GM12878 (cell line): ENCODE measurements at places on chromosomes 7 and 10.
A peak's percentile ranks its signal among the peaks of the same experiment; 100 is the strongest.

- H3K4me3 ChIP-seq = no peak overlapping the region
- no peak for DNase-seq
- H3K27ac ChIP-seq = no peak overlapping the region; the same call in 1 of the 2 replicates
- H3K36me3 ChIP-seq = no peaks in the 10 kb centered on the region; the same call in 1 of the 2 replicates
Observed at GRCh38 chr10:123555616-123556015, 110.5 kb upstream of the GPR26 start.

DNA sequence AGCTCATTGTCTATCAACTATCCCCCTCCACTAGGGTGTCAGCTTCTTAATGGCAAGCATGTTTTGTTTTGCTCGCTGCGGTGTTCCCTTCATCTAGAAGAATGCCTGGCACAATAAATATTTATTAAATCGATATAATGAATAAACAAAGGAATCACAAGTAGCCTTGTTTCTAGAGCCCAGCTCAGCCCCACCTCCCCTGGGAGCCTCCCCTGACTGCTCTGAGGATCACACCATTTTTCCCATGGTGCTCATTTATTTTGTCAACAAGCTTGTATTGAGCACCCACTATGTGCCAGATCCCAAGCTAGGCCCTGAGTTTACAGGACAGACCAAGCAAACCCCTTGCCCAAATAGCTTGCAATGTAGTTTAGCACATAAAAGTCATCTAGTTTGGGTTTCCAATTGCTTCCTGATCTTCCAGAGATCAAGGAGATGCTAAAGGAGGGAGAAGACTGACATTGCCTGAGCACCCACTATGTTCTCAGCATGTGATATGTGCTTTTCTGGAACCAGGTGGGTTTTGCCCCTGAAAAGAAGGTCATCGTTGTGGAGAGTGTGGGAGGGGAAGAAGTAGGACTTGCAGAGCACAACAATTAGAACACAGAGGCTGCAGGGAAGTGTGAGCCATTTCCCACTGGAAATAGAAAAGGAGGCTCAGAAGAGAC, 42.3 kb upstream of the GPAM start:
- no peaks in the 10 kb centered on the region for H3K4me1 ChIP-seq
- H3K4me3 ChIP-seq = no peak overlapping the region
- no peak for DNase-seq

GRCh38 chr10:84156768-84157167, 16.8 kb upstream of the GPR15LG start:
- no peaks in the 10 kb centered on the region; the same call in 1 of the 2 replicates for H3K36me3 ChIP-seq
- no peak for DNase-seq
- no peak overlapping the region for H3K4me3 ChIP-seq
- peaks cover 7% of the 10 kb centered on the region for H3K4me1 ChIP-seq
- no peaks in the 10 kb centered on the region for H3K27me3 ChIP-seq
- H3K27ac ChIP-seq = no peak overlapping the region

DNA sequence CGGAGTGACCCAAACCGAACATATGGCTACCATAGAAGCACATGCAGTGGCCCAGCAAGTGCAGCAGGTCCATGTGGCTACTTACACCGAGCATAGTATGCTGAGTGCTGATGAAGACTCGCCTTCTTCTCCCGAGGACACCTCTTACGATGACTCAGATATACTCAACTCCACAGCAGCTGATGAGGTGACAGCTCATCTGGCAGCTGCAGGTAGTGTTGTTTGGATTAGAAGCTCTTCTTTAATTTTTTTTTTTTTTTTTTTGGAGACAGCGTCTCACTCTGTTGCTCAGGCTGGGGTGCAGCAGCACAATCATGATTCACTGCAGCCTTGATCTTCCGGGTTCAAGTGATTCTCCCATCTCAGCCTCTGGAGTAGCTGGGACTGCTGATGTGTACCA, 45.8 kb downstream of the NRF1 start:
- no peaks in the 10 kb centered on the region for H3K27me3 ChIP-seq
- no peak for DNase-seq
- no peak overlapping the region for H3K27ac ChIP-seq
- peaks cover 12% of the 10 kb centered on the region for H3K4me1 ChIP-seq
- H3K4me3 ChIP-seq = no peak overlapping the region
- H3K36me3 ChIP-seq = peaks cover 14% of the 10 kb centered on the region

GRCh38 chr7:452226-452751, 67.4 kb downstream of the PDGFA start:
- H3K27me3 ChIP-seq = no peaks in the 10 kb centered on the region
- no peak overlapping the region for H3K4me3 ChIP-seq
- no peaks in the 10 kb centered on the region for H3K36me3 ChIP-seq
- no peak for DNase-seq
- no peak overlapping the region for H3K27ac ChIP-seq

DNA sequence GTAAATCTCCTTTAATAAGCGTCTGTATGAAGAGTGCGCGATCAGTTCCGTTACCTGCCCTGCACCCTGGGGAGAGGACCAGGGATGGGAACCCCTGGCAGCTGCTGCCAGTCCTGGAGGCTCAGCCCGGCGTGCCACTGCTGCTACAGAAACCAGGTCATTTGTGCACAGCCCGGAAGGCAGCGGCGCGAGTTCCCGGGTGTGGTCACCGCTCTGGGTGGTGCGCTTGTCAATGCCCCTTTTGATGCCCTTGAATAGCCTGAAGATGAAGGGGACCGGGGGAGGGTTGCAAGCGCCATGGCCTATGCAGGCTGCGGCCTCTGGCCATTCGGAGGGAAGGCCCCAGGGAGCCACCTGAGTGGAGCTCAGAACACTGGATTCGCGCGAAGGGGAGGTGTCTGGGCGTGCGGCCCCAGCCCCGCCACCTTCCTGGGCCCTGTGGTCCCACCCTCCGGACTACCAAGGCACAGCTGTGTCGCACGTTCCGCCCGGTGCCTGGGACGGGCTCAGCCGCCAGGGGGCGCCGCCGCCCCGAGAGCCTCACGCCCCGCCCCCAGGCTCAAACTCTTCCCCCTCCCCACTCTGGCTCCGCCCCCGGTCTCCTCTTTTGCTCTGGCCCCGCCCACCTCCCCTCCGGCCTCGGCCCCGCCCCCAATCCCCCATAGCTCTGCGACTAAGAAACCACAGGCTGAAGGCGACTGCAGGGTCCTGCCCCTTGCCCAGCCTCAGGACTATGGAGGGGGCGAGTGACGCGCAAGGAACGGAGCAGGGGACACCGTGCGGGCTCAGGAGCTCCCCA, 16.5 kb downstream of the AP5Z1 start:
- H3K27ac ChIP-seq = no peak overlapping the region
- H3K4me1 ChIP-seq = no peaks in the 10 kb centered on the region
- H3K4me3 ChIP-seq = no peak overlapping the region
- no peaks in the 10 kb centered on the region for H3K27me3 ChIP-seq
- H3K36me3 ChIP-seq = no peaks in the 10 kb centered on the region; the same call in 1 of the 2 replicates
- no peak for DNase-seq

GRCh38 chr7:26155531-26156375, 3.8 kb downstream of the NFE2L3 start:
- peak overlapping the region; percentile 72 for H3K4me3 ChIP-seq
- H3K27me3 ChIP-seq = no peaks in the 10 kb centered on the region
- peak overlapping the region; percentile 88 for H3K27ac ChIP-seq
- H3K36me3 ChIP-seq = no peaks in the 10 kb centered on the region; the same call in 1 of the 2 replicates

GRCh38 chr10:100969187-100970075, at the start of gene SEMA4G:
SEMA4G (plus strand) TSS chr10:100969504; CDS start chr10:100972913, 3,409 bp downstream.
- no peaks in the 10 kb centered on the region for H3K27me3 ChIP-seq
- DNase-seq = no peak
- peaks cover 3% of the 10 kb centered on the region; the same call in 1 of the 2 replicates for H3K4me1 ChIP-seq
- peak within 1 kb of the TSS; percentile 50; the same call in 1 of the 2 replicates for H3K4me3 ChIP-seq

DNA sequence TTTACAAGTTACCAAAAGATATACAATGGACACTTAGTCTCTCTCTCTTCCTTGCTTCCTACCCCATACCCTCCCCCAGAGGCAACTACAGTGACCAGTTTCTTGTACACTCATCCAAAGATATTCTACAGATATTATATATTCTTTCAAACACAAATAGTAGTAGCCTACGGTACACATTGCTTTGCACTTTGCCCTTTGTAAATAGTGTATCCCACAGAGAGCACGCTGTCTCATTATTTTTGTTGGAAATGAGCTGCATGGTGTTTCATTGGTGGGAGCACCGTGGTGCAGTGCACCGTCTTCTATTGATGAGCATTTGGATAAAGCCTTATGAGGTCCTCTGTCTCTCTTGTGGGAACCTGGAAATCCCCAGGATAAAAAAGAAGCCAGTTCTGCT, 24.2 kb downstream of the STRA8 start:
- H3K36me3 ChIP-seq = no peaks in the 10 kb centered on the region
- no peaks in the 10 kb centered on the region for H3K4me1 ChIP-seq
- H3K4me3 ChIP-seq = no peak overlapping the region
- DNase-seq = no peak
- H3K27me3 ChIP-seq = no peaks in the 10 kb centered on the region

DNA sequence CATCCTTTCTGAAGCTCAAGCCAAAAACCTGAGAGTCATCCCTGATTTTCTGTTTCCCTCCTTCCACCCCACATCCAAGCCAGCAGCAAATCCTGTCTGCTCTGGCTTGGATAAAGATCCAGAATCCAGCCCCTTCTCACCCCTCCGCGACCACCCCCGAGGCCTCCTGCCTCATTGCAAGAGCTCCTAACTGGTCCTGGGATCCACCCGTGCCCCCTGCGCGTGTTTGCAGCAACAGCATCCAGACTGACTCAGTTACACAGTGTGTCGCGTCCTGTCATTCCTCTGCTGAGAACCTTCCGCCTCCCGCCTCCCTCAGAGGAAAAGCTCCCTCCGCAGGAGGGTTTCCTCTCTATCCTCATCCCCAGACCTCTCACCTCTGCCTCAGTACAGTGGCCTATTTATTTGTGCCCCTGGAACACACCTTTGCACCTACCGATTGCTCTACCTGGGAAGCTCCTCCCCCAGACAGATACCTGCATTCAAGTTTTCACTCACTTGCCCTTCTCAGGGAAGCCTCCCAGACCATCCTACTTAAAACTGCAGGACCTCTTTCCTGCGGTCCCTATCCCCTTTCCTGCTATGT, 21.6 kb upstream of the GRID1 start:
- no peak overlapping the region for H3K4me3 ChIP-seq
- H3K36me3 ChIP-seq = no peaks in the 10 kb centered on the region
- no peak overlapping the region for H3K27ac ChIP-seq
- no peak for DNase-seq
- H3K27me3 ChIP-seq = no peaks in the 10 kb centered on the region
- peaks cover 26% of the 10 kb centered on the region for H3K4me1 ChIP-seq

DNA sequence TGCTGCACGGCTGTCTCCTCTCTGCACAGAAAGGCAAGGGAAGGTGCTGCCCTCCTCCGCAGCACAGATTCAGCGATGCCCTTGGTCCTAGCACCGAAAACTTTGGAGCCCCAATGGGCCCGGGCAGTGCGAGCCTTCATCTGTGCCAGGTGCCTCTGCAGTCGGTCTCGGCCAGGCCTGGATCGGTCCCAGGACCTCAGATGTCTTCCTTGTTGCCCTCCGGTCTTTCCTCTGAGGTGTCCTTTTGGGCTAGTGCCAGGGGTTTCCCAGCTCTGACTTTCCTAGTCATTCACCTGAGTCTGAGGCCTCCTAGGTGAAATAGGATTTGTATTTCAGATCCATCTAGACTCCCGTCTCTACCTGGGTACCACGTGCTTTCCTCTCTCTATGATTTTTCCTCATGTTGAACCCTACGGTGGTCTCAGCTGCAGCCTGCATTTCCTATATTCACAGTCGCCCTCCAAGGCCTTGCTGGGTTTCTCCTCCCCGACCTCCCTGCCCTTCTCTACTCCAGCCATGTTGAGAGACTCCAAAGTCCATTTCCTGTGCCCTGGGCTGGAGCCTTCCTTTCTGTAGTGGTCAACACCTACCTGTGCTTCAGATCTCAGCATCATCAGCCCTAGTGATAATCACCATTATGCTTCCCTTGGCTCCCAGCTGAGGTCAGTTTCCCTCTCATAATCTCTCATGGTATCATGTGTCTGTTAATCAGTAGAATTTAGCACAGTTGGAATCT, 92.0 kb upstream of the PRSS58 start:
- no peak for DNase-seq
- H3K27me3 ChIP-seq = peaks cover 2% of the 10 kb centered on the region; the same call in 1 of the 2 replicates

GRCh38 chr10:29028486-29028885, 260.4 kb upstream of the LYZL1 start:
- no peaks in the 10 kb centered on the region for H3K36me3 ChIP-seq
- H3K4me1 ChIP-seq = peaks cover 2% of the 10 kb centered on the region; the same call in 1 of the 2 replicates
- H3K27me3 ChIP-seq = no peaks in the 10 kb centered on the region
- no peak for DNase-seq

GRCh38 chr10:14731875-14732512, 42.7 kb downstream of the FAM107B start:
- no peaks in the 10 kb centered on the region for H3K36me3 ChIP-seq
- H3K4me1 ChIP-seq = peaks cover 10% of the 10 kb centered on the region
- H3K27ac ChIP-seq = no peak overlapping the region
- H3K27me3 ChIP-seq = no peaks in the 10 kb centered on the region
- DNase-seq = no peak

DNA sequence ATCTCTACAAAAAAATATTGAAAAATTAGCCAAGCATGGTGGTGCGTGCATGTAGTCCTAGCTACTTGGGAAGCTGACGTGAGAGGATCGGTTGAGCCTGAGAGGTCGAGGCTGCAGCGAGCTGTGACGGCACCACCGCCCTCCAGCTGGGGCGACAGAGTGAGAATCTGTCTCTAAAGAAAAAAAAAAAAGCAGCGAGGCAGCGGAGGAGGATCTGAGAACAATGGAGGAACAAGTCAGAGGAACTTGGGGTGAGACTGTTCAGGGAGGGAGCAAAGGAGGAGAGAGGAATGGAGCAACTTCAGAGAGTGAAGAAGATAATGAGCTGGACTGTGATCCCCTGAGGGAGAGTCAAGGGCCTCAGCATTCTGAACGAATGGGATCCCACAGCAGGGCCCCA, 85.4 kb downstream of the MKX start:
- no peaks in the 10 kb centered on the region for H3K27me3 ChIP-seq
- no peak for DNase-seq
- H3K4me1 ChIP-seq = no peaks in the 10 kb centered on the region

- no peaks in the 10 kb centered on the region for H3K27me3 ChIP-seq
- peaks cover 7% of the 10 kb centered on the region; the same call in 1 of the 2 replicates for H3K36me3 ChIP-seq
- H3K4me1 ChIP-seq = peaks cover 44% of the 10 kb centered on the region
- H3K27ac ChIP-seq = peak overlapping the region; percentile 99
- DNase-seq = peak; percentile 82
Observed at GRCh38 chr7:100221231-100221718, 1.5 kb downstream of the PVRIG start.

DNA sequence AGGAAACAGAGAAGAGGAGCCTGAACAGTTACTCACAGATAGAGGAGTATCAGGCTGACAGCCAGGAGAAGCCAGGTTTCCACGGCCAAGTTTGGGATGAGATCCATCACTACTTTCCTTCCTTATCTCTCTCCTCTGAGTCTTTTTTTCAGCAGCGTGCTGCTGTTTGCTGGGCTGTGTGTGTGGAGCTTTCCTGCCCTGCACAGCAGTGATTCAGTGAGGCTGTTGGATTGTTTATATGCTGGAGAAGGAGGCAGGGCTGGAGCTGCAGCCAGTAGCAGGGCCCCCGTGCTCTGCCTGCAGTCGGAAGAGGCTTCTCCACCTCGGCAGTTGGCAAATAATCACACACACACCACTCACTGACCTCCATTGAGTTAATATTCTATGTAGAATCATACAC, at the start of gene CYP3A7:
TSS of gene CYP3A7 (minus strand) at position 210 of the 400 bp plus-strand sequence. CDS start at position 107, 103 bp downstream.
- H3K27ac ChIP-seq = no peak within 1 kb of the TSS
- no peaks in the 10 kb centered on the region for H3K27me3 ChIP-seq
- no peak for DNase-seq
- H3K36me3 ChIP-seq = no peaks in the 10 kb centered on the region

GRCh38 chr7:116423499-116423898, 76.0 kb upstream of the CAV2 start:
- H3K4me3 ChIP-seq = no peak overlapping the region
- no peaks in the 10 kb centered on the region for H3K4me1 ChIP-seq
- no peaks in the 10 kb centered on the region for H3K36me3 ChIP-seq
- no peak overlapping the region for H3K27ac ChIP-seq
- H3K27me3 ChIP-seq = no peaks in the 10 kb centered on the region
- no peak for DNase-seq

GRCh38 chr10:13340626-13341376, 7.3 kb downstream of the SEPHS1 start:
- peak; percentile 49 for DNase-seq
- H3K27me3 ChIP-seq = no peaks in the 10 kb centered on the region
- H3K27ac ChIP-seq = peak overlapping the region; percentile 51
- H3K4me3 ChIP-seq = peak overlapping the region; percentile 53; the same call in 1 of the 2 replicates
